Central memory CD4-positive, alpha-beta T cell (primary cell): ENCODE measurements at places on chromosomes 16 and 17.

DNA sequence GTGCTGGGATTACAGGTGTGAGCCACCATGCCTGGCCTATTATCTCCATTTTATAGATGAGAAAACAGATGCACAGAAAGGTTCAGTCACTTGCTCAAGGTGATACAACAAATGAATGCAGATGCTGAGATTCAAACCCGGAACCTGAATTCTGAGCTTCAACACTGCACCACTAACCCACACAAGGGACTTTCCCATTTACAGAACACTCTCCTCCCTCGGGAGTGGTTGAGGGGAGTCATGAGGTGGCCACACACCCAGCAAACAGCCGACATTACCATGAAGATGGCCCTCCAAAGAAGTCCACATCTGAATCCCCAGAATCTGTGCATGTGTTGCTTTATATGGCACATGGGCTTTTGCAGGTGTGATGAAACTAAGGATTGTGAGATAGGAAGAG, 9.1 kb downstream of the BCL7C start:
- no peak for DNase-seq

- DNase-seq: no peak
Measured at GRCh38 chr16:17723531-17724134, 252.9 kb upstream of the XYLT1 start.

DNA sequence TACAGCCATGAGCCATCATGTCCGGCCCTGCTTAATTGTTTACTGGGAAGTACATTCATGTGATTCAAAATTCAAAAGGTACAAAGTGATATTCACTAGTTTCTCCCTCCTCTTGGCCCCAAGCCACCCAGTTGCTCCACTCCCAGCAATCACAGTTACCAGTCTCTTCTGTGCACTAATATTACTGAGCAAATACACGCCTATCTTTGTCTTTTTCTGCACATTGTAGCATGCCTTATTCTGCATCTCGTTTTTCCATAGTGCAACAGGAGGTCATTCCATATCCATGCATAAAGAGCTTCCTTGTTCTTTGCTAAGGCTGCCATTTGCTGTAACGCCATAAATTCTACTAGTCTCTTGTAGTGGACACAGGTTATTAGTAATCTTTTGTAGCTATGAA, 2.2 kb upstream of the ALOX15 start:
- no peak for DNase-seq

DNA sequence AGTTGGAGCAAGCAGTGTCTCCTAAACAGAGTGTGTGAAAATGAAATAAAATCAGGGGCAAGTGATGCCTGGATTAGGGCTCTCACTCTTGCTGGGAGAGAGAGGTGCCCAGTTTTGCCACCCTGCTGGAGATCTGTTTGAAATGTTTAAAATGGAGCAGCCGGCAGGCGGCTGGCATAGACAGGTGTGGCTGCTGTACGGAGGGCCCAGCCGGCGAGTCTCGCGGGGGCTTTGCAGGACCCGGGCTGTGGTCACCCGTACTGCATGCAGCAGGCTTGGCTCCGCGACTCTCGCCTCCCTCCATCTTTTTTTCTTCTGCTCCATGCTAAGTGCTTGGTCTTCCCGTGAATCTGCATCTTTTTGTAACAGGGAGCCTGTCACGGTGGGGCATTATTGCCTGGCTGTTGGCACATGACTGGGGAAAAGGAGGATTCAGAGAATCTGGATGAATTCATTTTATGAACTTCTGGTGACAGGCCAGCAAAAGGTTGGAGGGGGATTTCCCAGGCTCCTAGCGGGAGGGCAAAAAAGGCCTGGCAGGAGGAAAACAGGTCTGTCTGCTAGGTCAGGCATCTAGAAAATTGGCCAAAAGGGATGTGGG, 1.8 kb downstream of the ZNRF1 start:
- DNase-seq: no peak
